ENCODE measurements at places on chromosomes 4 and X.

- no peak for DNase-seq
These were observed 348.8 kb downstream of the CCSER1 start for GRCh38 chr4:90476019-90476418.

- no peak for DNase-seq
These were observed 640.1 kb downstream of the ARAP2 start for GRCh38 chr4:35604252-35604651.

DNA sequence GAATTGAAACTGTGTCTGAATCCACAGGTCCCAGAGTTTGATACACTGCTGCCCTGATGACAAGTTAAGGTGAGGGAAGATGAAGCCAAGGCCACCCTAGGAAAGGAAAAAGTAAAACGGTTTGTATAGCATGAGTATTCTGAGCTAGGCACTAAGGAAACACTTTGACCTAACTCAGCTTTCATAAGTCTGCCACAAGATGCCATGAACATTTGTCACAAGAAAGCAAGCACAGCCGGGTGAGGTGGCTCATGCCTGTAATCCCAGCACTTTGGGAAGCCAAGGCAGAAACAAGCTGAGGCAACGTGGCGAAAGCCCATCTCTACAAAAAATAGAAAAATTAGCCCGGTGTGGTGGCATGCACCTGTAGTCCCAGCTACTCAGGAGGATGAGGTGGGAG, 34.2 kb downstream of the ELOVL6 start:
- no peak for DNase-seq

GRCh38 chrX:36581030-36581429, 427.1 kb upstream of the FAM47C start:
- no peak for DNase-seq
